GM12864 (cell line): ENCODE measurements at places on chromosomes 2 and 18.
A peak's percentile ranks its signal among the peaks of the same experiment; 100 is the strongest.

- no peak for DNase-seq
These were observed 26.2 kb downstream of the HPCAL1 start for GRCh38 chr2:10328670-10329579.

DNA sequence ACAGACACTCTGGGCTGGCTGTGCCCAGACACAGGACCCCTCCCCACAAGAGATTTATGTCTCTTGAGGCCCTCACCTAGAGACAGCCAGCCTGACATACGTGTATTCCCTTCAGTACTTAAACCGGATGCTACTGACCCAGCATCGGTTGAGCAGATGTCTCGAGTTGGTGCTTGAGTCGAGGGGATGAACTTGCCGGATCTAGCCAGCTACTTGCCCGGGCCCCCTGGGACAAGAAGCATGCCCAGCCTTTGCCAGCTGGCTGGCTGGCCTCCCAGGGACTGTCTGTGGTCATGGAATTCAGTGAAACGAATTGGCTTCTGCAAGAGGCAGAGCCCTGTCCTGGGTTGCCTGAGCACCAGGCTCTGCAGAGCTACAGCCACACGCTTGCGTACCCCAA is 36.0 kb downstream of the DNMT3A start:
- DNase-seq: no peak

DNA sequence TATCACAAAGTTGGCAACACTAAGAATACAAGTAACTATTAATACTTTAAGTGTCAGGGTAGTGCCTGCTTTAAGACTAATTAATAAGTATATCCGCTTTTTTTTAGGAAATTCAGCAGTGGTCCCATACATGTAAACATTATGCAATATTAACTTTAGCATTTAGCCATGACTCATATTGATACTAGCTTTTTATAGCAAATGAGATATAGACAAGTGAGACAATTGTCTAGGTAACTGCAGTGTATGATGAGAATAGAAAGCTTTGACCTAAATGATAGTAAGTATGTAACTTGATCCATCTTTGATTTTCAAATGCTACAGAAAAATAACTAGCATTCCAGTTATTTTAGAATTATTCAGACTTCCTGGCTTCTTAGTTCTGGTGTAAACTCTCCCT is 27.4 kb upstream of the VRK2 start:
- DNase-seq: no peak

- no peak for DNase-seq
These were observed 19.2 kb downstream of the TMEM177 start for GRCh38 chr2:119698246-119698645.

DNA sequence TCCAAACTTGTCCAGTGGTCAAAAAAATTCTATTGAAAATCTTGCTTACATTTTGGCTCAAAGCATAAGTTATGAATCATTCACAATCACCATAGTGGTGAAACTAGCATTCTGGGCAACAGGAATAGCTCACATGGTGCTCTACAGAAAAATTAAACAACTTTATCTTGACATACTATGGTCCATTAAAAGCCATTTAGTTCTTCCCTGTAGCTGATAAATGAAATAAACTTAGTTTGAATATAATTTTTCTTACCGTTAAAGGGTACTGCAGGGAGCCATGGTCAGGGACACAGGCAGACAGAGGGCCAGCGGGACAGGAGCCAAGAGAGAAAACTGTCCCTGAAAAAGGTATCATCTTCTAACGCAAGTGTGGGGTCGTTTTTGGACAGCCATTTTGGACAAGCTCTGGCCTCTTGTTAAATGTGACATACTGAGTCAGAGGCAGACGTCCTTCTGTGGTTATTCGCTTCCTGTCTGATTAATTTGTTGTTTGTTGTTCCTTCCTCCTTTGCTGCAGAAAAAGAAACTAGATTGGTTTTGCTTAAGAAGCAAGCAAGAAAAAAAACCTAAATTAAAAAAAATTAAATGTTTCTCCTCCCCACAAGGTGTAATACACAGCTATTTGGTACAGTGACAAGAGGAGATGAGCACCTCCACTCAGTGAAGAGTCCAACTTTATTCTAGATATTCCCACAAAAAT is at the start of gene WIPF1:
WIPF1 (minus strand) TSS at position 460 of the 703 bp plus-strand sequence. CDS start 12,231 bp downstream, outside the sequence.
- DNase-seq: peak; percentile 90

DNA sequence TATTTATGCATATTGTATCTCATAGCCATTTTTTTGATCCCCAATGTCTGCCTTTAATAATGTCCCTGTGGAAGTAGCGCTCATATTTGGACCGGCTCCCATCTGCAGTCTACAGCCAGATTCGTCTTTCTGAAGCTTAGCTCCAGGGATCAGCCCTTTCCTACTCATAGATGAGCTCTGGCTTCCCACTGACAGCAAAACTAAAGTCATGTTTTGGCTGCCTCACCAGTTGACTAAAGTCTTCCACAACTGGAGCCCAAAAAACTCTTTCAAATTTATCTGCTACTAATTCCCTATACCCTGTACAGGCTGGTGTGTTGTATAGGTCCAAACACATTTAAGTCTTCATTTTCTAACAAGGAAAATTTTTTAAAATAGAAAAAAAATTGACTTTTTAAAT is 294.2 kb upstream of the HNMT start:
- no peak for DNase-seq

- no peak for DNase-seq
These were observed 405 bp downstream of the PPP3R1 start for GRCh38 chr2:68251855-68252399.

GRCh38 chr2:669323-669722 is 7.9 kb downstream of the TMEM18 start:
- DNase-seq: no peak

DNA sequence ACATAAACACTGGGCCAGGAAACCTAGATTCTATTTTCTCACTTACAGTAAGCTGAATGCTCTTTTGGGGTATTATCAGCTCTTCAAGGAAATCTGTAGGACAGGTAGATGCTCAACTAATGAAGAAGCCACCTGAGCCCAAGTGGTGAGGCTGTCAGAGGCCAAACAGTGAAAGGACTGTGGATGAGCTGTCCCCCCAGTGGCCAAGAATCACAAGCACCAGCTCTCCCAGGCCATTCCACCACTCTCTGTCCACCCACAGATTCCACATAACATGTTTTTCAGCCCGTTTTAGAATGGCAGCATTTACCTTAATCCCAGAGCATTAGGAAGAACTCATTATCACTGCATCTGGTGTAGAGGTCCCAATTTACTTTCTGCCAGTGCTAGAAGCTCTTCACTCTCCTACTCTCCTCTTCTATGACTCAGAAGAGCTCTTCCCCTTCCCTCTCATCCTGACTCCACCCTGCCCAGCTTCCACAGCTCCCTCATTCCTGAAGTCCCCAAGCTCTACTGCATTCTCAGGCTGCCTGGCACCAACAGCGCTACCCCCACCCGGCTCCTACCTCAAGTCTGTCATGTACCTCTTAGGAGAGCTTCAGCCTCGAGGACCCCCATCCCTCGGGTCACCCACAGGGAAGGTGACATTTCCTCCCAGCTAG is 43.8 kb upstream of the GORASP2 start:
- DNase-seq: no peak

- DNase-seq: no peak
These were observed 546.8 kb upstream of the NETO1 start for GRCh38 chr18:73414598-73414997.

GRCh38 chr2:24021122-24021998 is 11.5 kb downstream of the MFSD2B start:
- DNase-seq: no peak

DNA sequence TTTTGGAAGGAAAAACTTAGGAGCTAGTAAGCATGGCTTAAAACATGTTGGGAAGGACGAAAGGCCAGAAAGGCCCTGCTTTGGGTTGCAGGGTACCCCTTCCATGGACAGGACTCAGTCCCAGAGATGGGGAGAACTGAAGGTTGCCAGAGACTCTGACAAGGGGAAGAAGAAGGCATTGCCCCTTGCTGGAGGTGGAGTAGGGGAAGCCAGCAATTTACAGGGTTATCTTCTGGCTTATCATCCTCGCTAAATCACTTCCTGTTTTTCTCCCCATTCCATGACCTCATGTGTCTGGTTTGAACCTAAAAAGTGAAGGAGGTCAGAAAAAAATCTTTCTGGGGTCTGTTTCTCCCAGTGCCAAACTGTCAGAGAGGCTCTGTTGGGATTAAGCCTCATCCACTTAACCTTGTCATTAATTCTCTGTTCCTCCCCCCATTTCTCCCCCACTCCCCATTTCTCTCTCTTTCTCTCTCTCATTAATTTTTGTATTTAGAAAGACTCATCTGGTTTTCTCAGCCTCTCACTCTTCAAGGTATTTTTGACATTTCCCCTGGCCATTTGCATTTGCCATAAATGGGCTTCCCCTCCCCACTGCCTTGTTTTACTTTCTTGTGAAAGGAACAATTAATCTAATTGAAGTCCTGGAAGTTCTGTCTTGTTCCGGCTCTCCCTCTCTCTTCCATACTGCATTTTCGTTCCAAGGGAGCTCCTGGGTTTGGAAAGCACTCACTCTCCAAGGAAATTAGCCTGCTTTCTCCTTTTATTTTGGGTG is 17.4 kb downstream of the NRP2 start:
- no peak for DNase-seq

DNA sequence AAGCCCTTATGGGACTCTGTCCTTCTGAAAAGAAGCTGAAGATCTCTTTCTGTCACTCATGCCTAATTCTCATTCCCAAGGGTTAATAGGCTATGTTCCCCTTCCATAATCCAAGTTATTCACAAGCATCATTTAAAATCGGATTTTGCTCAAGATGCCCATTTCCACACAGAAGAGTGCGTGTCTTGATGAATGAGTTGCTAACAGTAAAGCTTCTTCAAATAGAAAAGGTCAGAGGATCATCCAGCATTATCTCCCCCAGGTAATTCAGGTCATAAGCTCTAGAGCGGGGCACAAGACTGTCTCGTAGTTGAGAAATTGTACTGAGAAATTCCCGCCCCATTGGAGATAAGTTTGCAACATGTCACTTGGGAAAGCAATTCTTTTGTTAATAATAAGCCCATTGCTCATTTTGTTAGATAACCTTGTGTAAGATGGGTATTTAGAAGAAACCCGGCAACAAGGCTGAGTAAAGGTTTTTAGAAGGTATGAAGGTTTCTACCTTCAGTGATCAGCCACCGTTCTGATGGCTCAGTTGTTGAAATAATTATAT is 290.7 kb upstream of the EPAS1 start:
- no peak for DNase-seq

GRCh38 chr2:25042321-25043240 is 705 bp downstream of the EFR3B start:
- no peak for DNase-seq

DNA sequence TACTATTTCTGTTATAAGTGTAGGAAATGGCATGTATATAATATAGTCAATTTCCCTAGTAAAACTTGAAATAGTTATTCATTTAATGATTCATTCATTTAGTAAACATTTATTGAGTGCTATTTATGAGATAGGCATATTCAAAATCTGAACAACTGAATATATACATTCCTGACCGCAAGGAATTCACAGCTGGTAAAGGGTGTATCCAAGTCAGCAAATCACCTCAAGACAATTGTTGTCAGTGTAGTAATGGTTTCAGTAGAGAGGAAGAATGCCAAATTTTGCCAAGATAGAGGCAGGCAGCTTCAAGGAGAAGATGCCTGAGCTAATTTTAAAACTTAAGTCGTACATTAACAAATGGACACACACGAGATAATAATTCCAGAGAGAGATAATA is 89.8 kb upstream of the CHST9 start:
- no peak for DNase-seq

- no peak for DNase-seq
These were observed 32.9 kb downstream of the ITGB6 start for GRCh38 chr2:160167089-160167740.

DNA sequence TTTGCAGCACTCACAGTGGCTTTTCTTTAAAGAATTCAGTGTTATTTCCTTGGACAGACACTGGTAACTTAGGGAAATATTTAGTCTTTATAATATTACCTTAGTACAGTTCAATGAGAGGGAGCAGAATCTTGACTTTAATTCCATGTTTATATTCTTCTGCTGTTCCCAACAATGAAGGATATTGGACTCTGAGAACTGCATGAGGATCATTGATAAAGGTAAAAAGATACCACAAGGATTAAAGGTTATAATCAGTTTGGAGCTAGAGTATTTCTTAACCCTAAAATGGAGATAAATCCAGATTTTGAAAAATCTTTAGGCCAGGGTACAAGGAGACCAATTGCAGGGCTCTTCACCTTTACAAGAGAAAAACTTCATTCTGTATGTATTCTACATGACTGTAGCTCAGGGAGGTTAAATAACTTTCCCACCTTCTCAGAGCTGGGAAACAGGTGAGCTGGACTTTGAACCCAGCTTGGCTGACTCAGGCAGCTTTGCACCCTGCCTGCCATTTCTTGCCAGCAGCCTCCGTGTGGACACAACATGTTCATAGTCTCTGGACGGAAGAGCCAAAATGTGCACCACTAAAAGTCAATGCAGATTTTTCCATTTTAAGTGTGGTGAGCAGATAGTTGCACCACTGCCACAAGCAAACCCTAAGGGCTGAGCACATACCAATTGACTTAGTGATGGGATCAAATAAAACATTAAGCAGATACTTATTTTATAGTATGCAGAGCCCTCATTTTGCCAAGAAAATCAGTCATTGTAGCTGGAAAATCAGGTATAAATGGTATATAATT is 26.7 kb downstream of the UPP2 start:
- no peak for DNase-seq

DNA sequence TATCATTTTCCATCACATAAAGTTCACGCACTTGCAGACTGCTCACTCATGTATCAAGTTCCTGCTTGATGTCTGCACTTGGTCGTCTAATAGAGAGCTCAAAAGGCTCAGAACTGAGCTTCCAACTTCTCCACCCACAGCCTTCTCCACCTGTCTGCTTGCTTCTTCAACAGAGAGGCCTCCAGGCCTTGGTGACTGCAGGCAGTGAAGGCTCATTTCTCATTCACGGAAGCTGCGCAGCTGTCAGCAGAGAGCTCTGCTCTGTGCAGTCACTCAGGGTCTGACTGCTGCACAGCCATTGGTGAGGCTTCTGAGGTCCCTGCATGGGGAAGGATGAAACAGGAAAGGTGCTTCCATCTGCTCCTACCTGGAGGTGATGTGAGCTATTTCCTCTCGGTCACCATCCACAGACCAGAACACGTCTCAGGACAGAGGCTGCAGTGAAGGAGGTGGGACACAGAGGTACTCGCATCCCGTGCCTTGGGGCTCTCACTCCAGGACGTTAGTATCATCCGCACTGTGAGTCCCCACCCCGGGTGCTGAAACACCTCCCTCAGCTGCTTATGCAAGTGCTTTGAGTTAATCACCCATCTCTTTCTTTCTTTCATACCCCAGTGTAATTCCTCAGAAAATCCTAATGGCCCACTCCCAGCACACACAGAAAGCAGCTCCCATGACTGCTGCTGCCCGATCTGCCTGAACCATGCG is 126.2 kb downstream of the TMEM18 start:
- no peak for DNase-seq

GRCh38 chr2:80420530-80421208 is 116.1 kb upstream of the LRRTM1 start:
- no peak for DNase-seq

- no peak for DNase-seq
These were observed 121.3 kb downstream of the CDC42EP3 start for GRCh38 chr2:37550190-37550589.

GRCh38 chr2:120540719-120541552 is 194.7 kb upstream of the GLI2 start:
- no peak for DNase-seq
